Activated naive CD4-positive, alpha-beta T cell (primary cell): ENCODE measurements at places on chromosomes 1 and 21.

DNA sequence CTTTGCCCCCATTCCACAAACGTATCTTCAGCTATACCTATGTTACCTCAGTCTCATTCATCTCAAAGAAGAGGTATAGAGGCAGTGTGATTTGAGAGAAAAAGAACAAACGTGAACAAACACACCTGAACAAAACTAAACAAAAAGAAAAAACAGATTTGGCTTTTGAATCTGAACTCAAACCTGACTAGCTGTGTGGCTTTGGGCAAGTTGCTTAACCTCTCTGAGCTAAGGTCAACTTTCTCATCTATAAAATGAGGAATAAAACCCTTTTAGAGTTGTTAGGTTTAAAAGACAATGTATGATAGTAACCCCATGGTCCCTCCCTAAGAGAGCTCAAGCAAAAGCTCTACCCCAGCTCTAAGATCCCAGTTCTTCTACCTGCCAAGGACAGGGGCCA is 73.5 kb downstream of the ZNF648 start:
- no peak for DNase-seq

DNA sequence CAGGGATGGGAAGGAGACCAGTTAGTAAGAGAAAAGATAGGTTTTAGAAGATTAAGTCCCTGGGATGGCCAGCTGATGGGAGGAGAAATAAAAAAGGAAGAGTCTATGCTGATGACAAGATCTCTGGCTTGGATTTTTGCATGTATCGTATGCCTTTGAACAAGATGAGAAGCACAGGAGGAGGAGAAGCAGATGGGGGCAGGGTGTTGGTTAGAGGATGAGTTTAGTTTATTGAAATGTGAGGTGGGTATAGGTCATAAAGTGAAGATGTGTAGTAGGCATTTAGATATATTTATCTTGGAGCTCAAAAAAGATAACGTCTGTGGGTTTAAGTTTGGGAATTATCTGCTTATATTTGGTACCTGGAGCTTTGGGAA is 1.4 kb downstream of the TIPRL start:
- no peak for DNase-seq

- no peak for DNase-seq
These were observed 2.0 kb downstream of the TMEM183A start for GRCh38 chr1:203009185-203009584.

DNA sequence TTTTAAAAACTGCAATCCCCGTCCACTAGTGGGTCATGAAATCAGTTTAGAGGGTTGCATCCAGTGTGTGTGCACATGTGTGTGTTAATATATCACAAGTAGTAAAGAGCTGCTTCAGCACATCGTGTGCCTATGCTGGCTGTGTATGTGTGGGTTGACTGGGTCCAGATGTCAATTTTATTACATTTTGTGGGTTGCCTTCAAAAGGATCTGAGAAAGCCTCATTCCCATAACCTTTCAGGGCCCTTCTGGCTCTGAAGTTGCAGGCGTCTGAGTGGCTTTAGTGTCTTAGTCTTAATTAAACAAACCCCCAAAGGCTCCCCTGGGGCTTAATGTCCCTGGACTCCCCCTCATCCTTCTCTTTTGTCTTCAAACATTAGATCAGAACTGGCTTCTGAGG is 19.8 kb downstream of the PLA2G2D start:
- no peak for DNase-seq

- DNase-seq = no peak
These were observed 565 bp downstream of the TFF1 start for GRCh38 chr21:42365770-42366169.

DNA sequence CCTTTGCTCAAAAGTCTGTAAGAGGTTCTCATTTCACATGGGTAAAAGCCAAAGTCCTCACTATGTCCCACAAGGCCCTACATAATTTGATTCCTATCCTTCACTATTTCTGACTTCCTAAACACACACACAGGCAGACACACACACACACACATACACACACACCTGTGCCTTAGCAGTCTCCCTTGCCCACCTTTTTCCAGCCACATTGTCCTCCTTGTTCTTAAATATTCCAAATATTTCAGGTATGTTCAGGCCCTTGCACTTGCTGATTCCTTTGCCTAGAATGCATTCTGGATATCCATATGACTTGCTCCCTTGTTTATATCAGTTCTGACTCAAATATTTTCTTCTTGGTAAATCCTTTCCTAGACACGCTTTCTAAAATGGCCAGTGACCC is 54.6 kb downstream of the NTNG1 start:
- DNase-seq = no peak

DNA sequence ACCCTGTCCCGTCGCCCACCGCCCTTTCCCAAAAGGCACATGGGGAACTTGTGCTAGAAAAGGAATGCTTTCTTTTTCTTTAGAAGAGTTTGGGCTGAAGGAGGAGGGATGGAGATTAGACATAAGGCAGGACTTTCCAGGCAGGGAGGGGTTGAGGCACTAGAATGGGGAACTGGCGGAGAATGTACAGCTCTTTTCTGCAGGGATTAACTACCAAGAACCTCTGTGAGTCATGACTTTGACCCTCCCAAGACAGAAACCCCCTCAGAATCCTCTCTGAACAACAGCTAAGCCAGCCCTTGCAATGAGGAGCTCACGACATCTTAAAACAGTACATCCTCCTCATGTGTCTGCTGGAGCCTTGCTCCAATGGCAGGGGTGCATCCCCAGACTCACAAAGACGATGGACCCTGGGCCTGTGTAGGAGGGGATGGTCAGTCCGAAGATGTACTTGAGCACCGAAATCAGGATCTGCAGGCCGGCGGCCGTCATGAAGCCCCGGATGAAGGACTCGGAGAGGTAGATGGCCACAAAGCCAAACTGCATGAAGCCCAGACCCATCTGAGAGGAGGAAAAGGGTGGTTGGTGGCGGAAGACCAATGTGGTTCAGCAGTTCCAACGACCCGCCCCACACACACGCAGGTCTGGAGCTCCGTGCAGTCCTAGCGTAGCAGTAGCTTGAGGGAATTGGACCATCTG is 13.6 kb downstream of the SLC26A9 start:
- DNase-seq = no peak

DNA sequence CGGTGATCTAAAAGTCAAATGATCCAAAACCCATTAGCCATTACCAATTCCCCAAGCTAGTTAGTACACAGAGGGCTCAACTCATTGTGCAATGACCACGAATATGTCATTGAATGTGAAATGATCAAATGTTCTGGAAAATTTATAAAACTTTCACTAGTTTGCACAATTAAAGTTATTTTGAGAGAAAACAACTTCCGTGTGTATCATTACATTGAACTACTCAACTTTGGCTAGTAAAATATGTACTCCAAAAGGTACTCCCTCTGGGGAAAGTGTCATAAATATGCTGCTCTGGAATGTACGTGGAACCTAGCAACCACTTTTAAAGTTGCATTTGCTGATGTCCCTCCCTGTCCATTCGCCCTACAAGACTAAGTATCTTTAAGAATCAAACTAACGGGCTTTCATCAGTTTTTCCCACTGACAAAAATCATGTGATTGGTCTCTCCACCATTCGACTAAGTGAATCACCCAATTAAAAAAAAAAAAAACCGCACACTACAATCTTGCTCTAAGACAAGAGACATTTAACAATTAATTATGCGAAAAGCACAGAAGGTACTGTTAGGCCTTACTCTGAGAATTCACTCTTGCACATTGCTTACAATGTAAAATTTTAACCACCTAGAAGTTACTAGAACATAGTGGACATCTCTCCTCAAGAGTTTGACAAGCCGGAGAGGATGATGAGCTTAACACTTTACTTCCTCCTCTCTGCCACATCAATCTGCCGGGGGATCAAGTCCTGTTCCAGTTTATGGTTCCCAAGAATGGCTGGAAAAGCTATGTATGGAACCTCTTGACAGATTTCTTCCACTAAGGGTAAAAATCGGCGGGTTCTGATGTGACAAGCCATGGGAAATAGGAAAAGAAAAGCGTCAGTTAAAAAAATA is 1.2 kb downstream of the ACBD3 start:
- no peak for DNase-seq

- no peak for DNase-seq
These were observed 99.5 kb upstream of the BACE2 start for GRCh38 chr21:41068496-41068895.

GRCh38 chr1:77831976-77832711 is 52.7 kb downstream of the MIGA1 start:
- no peak for DNase-seq

GRCh38 chr1:38565020-38565491 is 294.5 kb downstream of the RRAGC start:
- DNase-seq = no peak

DNA sequence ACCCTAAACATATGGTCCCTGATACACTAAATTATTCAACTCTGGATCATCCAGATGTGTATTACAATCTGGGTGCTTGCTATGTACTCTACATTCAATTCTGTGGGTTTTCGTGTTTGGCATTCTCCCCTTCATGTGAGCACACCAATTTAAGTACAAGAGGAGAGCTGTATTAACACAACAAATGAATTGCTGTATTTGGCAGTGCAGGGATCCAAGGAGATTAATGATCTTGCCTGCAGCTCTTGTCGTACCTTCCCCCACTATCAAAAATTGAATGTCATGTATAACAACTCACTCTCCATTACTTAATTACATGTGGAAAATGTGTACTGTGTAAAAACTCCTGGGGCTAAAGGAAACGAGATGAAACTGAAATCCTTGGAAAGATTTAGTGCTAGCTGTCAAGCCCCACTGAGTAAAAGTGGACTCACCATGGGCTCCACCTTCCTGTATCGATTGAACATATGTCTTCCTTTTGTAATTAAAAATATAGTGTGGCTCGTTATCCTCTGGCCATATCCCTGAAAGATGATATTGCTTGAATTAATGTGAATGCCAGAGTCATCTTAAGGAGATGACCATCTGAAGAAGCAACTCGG is 172.2 kb upstream of the L1TD1 start:
- DNase-seq = no peak

DNA sequence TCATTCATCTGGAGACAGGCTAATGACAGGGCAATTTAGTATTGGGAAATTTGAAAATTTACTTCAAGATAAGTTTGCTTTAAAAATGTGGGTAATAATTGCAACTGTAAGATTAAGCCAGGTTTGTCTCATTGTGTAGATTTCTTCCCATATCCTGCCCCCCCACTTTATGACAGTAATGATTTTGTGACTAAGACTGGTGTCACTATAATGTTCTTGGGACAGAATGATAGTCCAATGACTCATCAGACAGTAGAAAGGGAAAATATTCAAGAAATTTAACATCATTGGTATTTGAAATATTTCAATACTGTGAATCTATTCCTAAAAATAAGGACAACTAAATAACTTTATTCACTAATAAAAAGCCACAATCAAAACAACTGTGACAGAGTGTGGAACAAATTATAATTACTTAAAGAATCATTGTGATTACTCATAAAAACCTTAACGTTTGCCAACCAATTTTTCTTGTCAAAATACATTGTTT is 36.7 kb downstream of the FH start:
- no peak for DNase-seq

GRCh38 chr1:169271098-169271497 is 96.5 kb downstream of the NME7 start:
- no peak for DNase-seq

- no peak for DNase-seq
These were observed 18.3 kb upstream of the RNU1-4 start for GRCh38 chr1:16721871-16722641.

- no peak for DNase-seq
These were observed 6.1 kb downstream of the ACP6 start for GRCh38 chr1:147664206-147664605.

GRCh38 chr1:99281105-99281504 is 16.8 kb downstream of the PLPPR4 start:
- no peak for DNase-seq

- DNase-seq = no peak
These were observed 9.7 kb upstream of the ZBTB48 start for GRCh38 chr1:6570100-6570499.

DNA sequence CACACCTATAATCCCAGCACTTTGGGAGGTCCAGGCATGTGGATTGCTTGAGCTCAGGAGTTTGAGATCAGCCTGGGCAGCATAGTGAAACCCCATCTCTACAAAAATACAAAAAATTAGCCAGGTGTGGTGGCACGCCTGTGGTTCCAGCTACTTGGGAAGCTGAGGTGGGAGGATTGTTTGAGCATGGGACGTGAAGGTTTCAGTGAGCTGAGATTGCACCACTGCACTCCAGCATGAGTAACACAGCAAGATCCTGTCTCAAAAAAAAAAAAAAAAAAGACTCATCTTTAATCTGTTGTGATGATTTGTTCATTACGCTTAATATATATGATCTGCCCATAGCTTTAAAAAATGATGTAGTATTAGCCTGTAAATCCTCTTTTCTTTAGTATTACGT is 44.0 kb downstream of the OR10J1 start:
- DNase-seq = no peak

DNA sequence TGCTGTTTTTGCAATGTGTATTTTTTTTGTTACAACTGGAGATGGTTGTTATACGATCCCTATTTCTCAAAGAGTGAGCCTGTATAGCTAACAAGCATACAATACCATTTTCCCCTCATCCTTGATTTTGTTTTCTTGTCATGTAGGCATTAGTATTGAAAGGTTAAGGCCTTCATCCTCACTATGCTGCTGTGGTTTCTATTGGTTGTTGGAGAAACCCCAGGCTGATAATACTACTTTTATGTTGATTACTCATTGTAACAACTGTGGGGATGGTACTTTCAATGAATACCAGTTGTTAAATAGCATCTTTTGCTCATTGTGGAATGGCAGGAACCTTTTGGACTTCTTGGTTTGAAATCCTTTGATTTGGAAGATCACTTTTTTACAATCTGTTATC is 39.0 kb upstream of the MACF1 start:
- no peak for DNase-seq

- no peak for DNase-seq
These were observed 128.0 kb downstream of the TNNI3K start for GRCh38 chr1:74363220-74363619.

- DNase-seq = no peak
These were observed 402 bp upstream of the AK4 start for GRCh38 chr1:65147424-65148177.
